H1 (cell line): ENCODE measurements at places on chromosomes 3 and 15. TPM values are rescaled to one million over a fixed set of nuclear protein-coding genes. Genes with fewer than 3 reads are reported as not detected.

DNA sequence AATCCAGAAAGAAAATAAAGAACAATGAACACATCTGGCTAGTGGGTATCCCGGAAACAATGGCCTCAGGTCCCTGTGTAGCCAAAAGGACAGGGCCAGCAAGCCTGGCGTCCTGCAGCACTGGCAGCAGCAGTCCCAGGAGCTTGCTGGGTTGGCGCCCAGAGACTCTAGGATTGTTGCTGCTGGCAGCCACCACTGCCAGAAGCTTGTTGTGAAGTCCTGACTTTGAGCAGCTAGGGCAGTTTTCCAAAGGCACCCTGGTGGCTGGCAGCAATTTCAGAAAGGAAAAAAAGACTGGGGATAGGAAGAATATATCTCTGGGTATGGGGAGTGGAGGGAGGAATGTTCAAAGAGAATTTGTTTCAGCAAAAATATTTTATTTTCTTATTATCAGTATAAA is 11.3 kb downstream of the SHQ1 start:
- no peaks in the 10 kb centered on the region for H3K27me3 ChIP-seq
- no peaks in the 10 kb centered on the region for H3K4me1 ChIP-seq
- H3K27ac ChIP-seq = no peak overlapping the region
- H3K4me3 ChIP-seq = no peak overlapping the region
- DNase-seq = no peak

GTPBP8 gene
- total RNA-seq = 25.8 and 28.8 TPM in 2 replicates

- no peaks in the 10 kb centered on the region for H3K4me1 ChIP-seq
- H3K27ac ChIP-seq = no peak overlapping the region
- no peak for DNase-seq
- H3K27me3 ChIP-seq = no peaks in the 10 kb centered on the region
Observed at GRCh38 chr3:122104515-122105194, 49.5 kb downstream of the CD86 start.

P2RY1 gene
- total RNA-seq = 25.2 and 28.3 TPM in 2 replicates

DNA sequence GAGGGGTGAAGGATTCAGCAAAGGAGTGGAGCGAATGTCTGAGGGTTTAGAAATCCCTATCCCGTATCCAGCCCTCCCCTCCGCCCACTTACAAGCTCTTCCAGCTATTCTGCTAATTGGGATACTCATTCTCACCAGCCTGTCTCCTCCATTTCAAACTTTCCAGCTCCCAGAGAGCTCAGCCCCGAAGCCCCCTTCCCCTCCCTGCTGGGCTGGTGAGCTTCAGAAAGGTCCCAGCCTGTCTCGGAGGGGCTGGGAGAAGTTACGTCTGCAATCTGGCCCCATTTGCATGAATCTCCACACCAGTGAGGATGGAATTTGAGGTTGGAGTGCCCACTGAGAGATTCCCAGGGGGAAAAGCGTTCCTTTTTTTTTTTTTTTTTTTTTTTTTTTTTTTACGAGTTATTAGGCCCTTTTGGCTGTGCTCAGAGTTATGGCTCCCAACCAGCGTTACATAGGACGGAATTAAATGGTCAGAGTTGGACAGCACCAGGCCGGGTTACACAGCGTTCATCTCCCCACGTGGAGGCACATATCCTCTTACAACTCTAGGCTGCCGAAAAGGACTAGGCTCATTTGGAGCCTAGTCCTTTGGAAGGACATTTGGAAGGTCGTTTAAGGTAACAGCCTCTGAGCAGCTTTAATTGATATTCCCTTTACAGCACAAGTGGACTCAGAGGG is 34.6 kb downstream of the FGD5 start:
- no peak overlapping the region for H3K27ac ChIP-seq
- H3K4me1 ChIP-seq = peaks cover 3% of the 10 kb centered on the region
- no peaks in the 10 kb centered on the region for H3K27me3 ChIP-seq

GRCh38 chr3:112818289-112818688 is 28.4 kb downstream of the CD200R1L start:
- no peak overlapping the region for H3K4me3 ChIP-seq
- H3K36me3 ChIP-seq = no peaks in the 10 kb centered on the region
- no peaks in the 10 kb centered on the region for H3K27me3 ChIP-seq
- H3K4me1 ChIP-seq = no peaks in the 10 kb centered on the region
- H3K27ac ChIP-seq = no peak overlapping the region

- no peak overlapping the region for H3K4me3 ChIP-seq
- H3K36me3 ChIP-seq = no peaks in the 10 kb centered on the region
- no peaks in the 10 kb centered on the region for H3K27me3 ChIP-seq
- no peak overlapping the region for H3K27ac ChIP-seq
Observed at GRCh38 chr3:61570813-61571212, 9.4 kb downstream of the PTPRG start.

- 0 out of 2 replicates have a peak, but pooled peaks cover 3% of the 10 kb centered on the region for H3K4me1 ChIP-seq
- H3K4me3 ChIP-seq = no peak overlapping the region
- H3K27me3 ChIP-seq = no peaks in the 10 kb centered on the region
- peak; percentile 43 for DNase-seq
- peaks cover 12% of the 10 kb centered on the region for H3K36me3 ChIP-seq
Observed at GRCh38 chr3:141928631-141929270, 52.3 kb downstream of the ATP1B3 start.

IL20RB gene
- 1.6 and 2.6 TPM in 2 replicates for total RNA-seq

DCBLD2 gene
- 59.1 and 63.8 TPM in 2 replicates for total RNA-seq

DNA sequence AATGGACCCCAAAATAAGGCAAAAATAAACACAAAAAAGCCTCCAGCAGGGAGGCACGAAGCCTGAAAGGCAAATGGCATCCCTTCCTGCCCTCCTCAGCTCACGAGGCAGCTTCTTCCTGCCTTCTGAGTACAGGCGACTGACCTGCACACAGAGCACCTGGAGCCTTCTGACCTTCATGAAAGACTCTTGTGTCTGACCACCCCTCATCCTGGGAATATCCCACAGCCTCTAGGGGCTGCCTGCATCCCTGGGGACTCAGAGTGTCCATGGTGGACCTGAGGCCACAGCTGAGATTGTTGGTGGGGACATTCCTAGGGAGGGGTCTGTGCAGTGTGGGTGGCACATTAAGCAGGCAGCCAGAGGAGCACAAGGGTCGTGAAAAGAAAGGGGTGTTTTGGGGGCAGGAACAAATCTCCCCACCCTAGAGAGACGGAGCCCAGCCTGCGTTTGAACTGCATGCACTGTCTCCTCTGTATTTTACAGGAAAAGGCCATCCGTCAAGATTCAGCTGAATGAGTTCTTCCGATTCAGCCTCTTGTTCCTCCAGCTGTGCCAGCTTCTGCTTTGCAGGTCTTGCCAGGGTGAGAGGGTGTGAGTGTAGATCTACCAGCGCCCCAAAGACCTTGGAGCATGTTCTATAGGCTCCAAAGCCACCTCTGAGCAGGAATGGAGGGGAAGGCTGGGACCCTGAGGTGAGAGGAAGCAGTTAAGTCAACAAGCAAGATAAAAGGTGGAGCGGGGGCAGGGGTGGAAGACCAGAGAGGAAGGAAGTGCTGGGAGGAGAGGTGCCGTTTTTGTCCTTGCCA is 80.4 kb upstream of the MEF2A start:
- H3K36me3 ChIP-seq = no peaks in the 10 kb centered on the region
- peaks cover 5% of the 10 kb centered on the region for H3K4me1 ChIP-seq
- H3K4me3 ChIP-seq = no peak overlapping the region; the same call in 1 of the 2 replicates
- no peak overlapping the region for H3K27ac ChIP-seq
- H3K27me3 ChIP-seq = peaks cover 5% of the 10 kb centered on the region; the same call in 1 of the 2 replicates

DNA sequence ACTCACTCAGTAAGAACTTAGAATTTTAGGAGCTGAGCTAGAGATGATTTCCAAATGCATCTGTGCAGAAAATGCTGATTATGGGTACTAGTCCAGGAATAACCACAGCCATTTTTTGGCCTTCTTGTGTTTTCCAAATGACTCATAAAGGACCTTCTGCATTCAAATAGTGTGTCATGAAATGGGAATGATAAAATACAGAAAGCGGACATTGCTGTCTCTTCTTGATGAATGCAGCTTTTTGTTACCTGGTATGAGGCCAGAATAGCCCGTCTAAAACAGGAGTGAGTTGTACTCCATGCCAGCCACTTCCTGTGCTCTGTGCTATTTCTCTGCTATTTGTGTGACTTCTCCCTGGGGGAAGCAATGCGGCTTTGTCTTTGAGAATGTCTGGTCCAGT is 20.5 kb upstream of the FRMD5 start:
- H3K4me1 ChIP-seq = peaks cover 4% of the 10 kb centered on the region; the same call in 1 of the 2 replicates
- H3K27me3 ChIP-seq = no peaks in the 10 kb centered on the region
- H3K4me3 ChIP-seq = no peak overlapping the region
- H3K36me3 ChIP-seq = no peaks in the 10 kb centered on the region
- DNase-seq = no peak

- H3K36me3 ChIP-seq = no peaks in the 10 kb centered on the region
- H3K4me1 ChIP-seq = peaks cover 8% of the 10 kb centered on the region
- no peak overlapping the region for H3K27ac ChIP-seq
- H3K27me3 ChIP-seq = no peaks in the 10 kb centered on the region
Observed at GRCh38 chr3:170835336-170835735, 34.7 kb downstream of the RPL22L1 start.

DNA sequence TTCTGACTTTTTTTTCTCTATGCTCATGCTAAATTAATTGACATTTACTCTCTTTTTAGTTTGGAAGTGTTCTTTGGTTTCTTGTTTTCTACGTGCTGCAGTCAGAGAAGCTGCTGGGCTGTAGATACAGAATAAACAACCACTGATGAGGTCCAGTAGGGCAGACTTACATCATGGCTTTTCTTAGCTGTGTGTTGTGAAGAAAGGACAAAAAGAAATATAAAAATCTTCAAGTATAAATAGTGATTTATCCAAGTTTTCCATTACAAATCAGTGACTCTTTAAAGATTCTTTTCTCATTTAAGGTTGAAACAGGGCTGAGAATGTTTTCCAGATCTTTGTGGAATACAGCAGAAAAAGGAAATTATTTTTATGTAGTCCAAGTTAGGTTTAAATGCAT is 122.2 kb downstream of the CMSS1 start:
- H3K27me3 ChIP-seq = no peaks in the 10 kb centered on the region
- no peak overlapping the region for H3K4me3 ChIP-seq
- no peaks in the 10 kb centered on the region for H3K36me3 ChIP-seq
- DNase-seq = no peak

DNA sequence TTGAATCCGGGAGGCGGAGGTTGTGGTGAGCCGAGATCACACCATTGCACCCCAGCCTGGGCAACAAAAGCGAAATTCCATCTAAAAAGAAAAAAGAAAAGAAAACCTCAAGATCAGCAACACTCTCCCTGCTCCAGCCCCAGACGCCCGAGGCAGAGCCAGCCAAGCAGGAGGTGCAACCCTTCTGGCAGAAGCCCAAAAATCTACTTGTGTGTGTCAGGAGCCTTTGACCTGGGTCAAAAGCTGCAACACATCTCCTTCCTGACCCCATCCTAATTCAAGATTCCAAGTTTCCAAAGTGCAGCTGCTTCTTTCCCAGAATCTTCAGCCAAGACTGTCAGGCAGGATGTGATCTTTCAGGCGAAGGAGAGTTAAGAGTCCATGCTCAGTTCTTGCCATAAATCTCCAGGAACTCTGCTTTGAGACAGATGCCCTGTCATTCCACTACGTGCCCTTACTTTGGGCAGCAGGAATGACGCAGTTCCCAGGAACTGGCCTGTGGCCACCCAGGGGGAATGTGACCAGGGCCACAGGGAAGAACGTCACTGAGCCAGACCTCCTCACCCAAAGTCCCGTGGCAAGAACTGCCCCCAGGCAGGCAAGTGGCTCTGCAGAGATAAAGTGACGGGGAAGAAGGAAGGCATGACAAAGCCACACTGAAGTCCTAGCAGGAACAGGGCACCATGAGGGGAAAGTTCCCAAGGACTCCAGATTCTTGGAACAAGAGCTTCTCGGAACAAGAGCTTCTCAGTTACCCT is 39.4 kb downstream of the SH3BP5 start:
- H3K4me3 ChIP-seq = no peak overlapping the region
- no peaks in the 10 kb centered on the region for H3K36me3 ChIP-seq
- DNase-seq = no peak
- H3K4me1 ChIP-seq = no peaks in the 10 kb centered on the region
